GM10248 (cell line): ENCODE measurements at places on chromosomes 4 and X.
A peak's percentile ranks its signal among the peaks of the same experiment; 100 is the strongest.

DNA sequence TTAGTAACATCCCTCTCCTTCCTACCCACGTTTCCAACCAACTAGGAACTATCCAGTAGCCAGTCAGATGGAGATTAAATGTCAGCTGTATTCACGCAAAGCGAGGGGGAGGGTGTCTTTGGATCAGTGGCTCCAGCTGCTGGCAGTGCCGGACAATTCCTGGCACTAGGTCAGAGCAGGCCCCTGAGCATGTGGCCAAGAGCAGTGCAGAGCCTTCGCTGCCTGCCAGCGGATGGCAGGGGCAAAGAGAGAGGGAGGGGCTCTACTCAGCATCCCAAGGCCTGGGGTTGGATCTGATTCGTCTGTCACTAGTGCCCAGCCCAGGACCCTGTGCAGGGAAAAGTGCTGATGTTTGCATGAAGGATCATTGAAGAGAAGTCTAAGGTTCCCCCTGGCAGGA lies 28.7 kb upstream of the JAKMIP1 start:
- no peak for DNase-seq

- DNase-seq = no peak
These were observed 20.0 kb downstream of the ZNF330 start for GRCh38 chr4:141240671-141241070.

- DNase-seq = no peak
These were observed 142.6 kb upstream of the PPARGC1A start for GRCh38 chr4:24032371-24032989.

DNA sequence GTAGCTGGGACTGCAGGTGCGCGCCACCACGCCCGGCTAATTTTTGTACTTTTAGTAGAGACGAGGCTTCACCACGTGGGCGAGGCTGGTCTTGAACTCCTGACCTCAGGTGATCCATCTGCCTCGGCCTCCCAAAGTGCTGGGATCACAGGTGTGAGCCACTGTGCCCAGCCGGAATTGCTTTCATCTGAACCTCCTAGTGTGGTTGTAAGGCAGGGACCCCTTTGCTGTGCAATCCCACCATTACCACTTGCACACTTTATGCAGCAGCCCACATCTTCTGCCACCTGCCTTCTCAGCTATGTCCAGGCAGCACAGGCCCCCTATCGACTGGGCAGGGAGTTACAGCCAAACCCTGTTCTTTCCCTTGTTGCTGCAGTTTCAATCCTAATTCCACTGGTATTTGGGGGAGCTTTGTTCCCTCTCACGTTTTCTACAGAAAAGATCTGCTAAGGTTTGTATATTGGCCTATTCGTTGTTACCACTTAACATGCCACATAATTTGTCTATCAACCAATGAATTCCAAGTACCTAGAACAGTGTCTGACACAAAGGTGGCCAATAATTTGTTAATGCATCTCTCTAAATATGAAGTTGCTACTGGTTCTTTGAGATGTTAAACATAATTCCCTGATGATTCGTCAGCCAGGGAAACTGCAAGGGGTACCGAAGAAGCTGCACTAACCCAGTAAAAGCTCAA lies 6.5 kb downstream of the RPL39 start:
- DNase-seq = peak; percentile 34

GRCh38 chr4:121239951-121240350 lies 75.8 kb upstream of the TNIP3 start:
- no peak for DNase-seq

DNA sequence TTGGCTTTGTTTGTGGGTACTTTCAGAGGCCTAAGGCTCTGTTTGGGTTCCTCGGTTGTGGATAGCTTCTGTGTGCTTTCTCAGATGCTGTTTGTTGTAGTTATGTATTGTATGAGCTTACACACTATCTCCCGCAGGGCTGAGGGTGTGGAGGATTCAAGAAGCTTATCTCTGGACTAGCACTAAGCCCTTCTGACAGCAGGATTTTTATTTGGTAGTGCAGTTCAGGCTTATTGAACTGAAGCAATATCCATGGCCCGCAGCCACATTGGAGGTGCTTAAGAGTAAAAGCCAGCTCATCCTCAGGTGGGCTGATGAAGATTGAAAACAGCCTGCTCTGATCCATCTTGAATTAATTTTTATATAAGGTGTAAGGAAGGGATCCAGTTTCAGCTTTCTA lies 128.2 kb downstream of the RASGEF1B start:
- no peak for DNase-seq

- DNase-seq = no peak
These were observed 441.6 kb upstream of the PITX2 start for GRCh38 chr4:111064342-111064993.

GRCh38 chr4:105843941-105844340 lies 51.3 kb upstream of the NPNT start:
- no peak for DNase-seq

DNA sequence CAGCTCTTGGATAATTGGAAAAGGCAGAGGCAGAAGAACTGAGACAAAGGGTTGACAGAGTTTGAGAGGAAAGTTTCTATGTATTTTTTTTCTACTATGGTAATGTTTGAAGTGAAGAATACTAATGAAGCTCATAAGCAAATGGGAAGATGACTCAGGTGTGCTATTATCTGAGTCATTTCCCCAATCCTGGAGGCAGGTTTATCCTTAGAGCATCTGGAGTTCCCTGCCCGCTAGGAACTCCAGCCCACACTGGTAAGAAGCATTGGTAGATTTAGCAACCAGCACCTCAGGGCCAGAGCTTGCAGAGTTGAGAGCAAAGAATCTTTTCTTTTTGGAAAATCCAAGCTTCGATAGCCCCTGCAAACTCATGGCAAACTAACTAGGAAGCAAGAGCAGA lies 55.2 kb downstream of the DOCK11 start:
- DNase-seq = no peak

DNA sequence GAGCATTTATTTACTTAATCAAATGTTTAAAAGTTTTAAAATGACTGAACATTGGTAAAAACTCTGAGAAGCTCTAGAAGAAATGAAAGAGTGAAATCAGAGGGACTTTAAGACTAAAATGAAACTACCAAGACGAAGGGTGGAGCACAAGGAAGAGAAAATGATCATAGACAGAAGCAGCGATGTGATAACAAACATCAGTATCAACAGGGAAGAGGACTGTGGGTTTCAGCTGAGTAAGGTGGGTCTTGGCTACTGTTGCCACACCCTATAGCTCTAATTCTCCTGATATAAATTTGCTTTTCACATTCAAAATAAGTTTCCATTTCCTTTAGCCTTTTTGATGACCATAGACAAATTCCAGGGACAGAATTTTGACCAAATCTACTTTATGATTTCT lies 18.4 kb downstream of the SOD3 start:
- no peak for DNase-seq

DNA sequence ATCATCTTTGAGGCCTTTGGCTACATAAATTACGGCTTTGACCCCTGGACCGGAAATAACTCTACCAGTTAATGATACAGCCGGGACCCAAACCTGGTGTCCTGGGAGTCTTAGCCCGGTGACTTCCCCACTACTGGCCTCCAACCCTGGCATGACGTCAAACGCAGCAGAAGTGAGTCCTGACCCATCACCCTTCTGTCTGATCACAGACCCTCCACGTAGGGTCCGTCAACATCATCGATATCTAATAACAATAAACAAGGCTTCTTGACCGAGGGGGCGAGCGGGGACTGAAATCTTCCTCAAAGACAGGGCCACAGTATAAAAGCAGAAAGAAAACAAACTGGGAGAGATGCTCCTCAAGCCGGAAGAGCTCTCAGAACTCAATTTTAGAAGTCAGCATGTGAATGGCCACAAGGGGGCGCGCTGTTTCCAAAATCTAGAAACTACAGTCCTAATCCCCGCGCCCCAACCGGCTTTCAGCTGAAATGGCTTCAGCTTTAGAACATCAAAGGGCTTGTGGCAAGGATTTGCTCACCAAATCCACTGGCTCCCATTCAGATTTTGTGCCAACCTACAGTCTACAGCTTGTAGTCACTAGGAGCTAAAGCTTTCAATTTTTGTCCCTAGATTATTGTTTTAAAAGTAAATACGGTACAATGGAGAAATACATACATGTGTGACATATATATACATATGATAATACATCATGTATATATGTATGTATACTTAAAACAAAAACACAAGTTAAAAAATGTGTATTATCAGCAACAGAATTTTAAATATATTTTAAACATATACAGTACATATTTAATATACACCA lies 46.4 kb upstream of the ENPP6 start:
- DNase-seq = peak; percentile 72

GRCh38 chr4:102685768-102686167 lies 75.0 kb downstream of the MANBA start:
- DNase-seq = no peak

DNA sequence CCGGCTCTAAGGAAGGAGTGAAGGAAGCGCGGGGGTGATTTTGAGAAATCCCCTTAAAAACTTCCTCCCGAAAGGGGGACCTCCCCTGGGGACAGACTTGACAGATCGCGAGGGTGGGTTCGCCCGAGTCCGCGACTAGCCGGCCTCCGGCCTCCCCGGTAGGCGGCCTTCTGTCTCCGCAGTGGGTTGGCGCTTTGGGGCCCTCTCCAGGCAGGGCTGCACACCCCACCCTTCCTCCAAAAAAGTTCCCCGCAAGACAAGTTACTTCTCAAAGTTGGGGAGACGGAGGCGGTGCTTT lies 24.8 kb downstream of the HOPX start:
- peak; percentile 48 for DNase-seq

- DNase-seq = no peak
These were observed 153.4 kb downstream of the PPP1R2C start for GRCh38 chrX:42624524-42624923.

DNA sequence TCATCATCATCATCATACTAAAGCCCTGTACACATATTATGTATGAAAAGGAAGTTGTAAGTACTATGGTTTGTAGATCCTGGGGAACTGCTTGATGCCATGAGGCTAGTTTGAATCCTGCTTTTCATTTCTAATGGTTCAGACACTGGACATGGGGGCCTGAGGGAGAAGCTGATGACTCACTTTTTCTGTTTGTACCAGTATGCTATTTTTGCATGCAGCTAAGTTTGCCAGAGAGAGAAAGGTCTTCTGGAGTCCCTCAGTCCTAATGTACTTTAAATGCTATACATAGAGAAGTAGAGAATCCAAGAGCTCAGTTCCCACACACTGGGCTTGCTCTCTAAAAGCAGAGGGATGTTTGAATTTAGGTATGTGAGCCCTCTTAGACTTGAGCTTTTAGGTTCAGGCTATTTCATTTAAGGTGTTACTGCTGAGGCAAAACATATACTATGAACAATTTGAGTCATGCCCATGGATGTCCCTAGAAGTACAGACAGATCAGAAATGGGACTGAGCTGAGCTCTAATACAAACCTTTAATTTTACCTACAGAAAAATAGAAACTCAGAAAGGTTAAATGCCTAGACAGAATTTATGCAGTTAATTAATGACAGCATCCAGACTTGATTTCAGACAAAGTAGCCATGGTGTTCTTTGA lies 17.6 kb upstream of the HS3ST1 start:
- no peak for DNase-seq
